Memory B cell (primary cell): ENCODE measurements at places on chromosomes 1 and 21.

- DNase-seq, result no peak
Observed at GRCh38 chr1:31905093-31905509, 33.1 kb downstream of the PTP4A2 start.

- DNase-seq, result peak; percentile 41
Observed at GRCh38 chr1:59699227-59699847, 115.4 kb upstream of the HOOK1 start.

GRCh38 chr1:159959451-159959850, 5.4 kb upstream of the SLAMF9 start:
- no peak for DNase-seq

DNA sequence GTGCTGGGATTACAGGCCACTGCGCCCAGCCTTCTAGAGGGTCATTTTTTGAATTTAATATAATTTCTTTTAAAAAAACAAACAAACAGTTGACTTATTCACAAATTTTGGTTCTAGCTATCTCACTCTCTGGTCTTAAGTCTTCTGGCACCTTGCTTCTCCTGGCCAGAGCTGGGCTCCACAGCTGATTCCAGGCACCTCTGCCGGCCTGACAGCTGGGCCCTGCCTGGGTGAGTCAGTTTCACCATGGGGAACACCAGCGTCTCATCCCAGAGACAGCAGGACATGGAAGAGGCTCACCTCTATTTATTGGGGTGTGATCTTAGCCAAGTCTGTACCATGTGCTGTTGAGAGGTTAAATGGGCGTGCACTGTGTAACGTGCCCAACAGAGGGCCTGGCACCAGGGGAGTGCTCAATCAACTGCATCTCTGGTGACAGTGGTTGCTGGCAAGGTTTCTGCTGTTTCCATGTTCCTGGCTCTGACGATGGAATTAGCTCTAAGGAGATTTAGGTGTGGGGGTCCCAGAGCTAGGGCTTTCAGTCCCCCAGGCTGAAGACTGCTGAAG, 956 bp downstream of the CPLANE2 start:
- no peak for DNase-seq

DNA sequence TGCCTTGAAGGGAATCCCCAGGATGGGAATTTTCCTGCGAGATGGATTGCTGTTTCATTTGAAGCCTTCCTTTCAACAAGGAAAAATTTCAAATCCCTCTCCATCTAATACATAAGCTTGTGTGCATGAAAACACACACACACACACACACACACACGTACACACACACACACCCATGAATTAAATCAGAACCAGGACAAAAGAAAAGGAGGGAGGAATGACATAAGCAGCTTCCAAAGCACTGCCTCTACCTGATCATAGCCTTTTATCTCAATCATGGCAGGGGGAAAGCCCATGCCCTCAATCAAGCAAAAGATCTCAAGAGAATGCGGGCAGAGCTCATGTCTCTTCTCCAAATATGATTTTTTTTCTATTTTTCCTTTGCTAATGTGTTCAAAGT, 139.7 kb downstream of the SLC44A5 start:
- DNase-seq, result no peak

GRCh38 chr1:194495434-194495833, 1309.0 kb upstream of the B3GALT2 start:
- DNase-seq, result no peak

GRCh38 chr1:22536506-22536905, 26.8 kb upstream of the EPHA8 start:
- no peak for DNase-seq

DNA sequence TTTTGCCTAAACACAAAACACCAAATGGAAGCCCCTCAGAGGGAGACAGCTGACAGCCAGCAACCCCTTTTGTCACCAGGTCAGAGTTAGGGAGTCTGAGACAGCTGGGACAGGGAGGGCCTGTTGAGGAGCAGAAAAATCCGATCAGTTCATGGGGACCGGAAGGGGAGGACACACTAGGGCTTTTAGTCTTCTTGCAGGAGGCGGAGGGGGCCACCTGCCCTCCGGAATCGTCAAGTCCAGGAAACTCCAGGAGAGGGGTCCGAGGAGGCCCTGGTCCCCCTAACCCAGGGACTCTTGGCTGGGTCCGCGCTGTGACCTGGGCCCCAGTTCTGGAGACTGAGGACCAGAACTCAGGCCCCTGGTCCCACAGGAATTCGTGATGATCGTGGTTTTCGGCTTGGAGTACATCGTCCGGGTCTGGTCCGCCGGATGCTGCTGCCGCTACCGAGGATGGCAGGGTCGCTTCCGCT, 34.2 kb downstream of the KCNQ4 start:
- DNase-seq, result no peak

DNA sequence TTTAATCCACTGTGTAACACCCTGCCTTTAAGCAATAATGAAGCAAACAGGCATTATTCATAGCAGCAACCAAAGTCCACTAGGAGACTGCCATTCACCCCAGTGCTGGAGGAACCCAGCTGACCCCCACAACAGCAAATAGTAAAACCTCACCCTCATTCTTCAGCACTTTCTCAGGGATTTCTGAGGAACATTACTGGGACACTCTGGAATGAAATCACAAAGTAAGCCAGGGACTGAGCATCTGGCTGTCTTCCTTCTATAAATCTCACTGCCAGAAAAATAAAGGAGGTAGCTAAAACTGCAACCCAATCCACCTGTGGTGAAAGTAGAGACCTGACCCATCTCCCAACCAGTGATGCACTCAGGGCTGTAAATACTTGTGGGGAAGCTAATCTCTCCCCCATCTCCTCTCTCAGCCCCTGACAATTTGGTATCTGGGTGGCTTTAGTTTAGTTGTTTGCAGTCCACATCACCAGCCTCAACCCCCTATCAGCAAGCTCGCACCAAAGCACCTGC, 47.1 kb downstream of the COL6A1 start:
- no peak for DNase-seq

GRCh38 chr1:215568299-215568692, 1.2 kb downstream of the KCTD3 start:
- no peak for DNase-seq
